ENCODE measurements at places on chromosomes 5 and 9.

GRCh38 chr5:78985725-78986223 is 664 bp upstream of the ARSB start:
- DNase-seq = peak; percentile 1

DNA sequence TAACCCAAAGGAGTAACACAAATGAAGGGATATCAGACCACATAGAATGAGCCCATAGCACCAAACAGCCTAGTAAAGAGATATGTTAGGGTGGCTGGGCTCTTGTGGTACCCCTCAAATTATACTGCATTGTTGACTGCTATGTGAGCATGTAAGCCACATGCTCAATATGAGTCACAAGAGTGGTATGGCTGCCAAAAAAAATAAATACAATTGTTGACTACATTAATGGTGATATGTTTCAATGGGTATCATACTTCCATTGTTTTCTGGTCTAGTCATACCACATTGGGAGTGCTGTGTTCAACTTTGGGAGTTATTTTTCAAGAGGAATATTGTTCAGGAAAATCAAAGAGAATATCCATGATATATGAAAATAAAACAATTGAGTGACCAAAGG is 162.4 kb upstream of the PIK3R1 start:
- no peak for DNase-seq

DNA sequence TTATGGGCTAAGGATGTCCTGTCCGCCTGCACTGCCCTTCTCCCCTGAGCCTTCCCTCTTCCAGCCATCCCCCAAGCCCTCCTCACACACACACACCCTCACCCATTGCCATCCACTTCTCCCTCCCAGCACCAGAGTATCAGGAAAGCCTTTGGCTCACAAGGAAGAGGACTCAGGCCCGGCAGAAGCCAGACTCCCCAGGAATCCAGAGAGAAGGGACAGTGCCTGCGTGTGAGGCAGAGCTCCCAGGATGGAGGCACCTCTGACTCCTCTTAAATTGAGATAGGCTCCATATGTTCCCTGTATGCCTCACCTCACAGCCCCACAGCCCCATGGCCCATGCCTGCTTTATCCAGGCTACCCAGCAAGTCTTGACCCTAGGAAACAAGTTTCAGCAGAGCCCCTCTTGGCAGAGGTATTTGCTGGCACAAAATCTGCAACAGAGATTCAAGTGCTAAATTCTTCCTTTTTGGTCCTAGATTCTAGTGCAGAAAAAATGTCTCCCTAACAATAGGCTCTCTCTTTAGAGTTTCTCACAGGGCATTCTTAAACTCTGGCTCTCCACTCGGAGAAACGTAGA is 761 bp downstream of the IL17B start:
- DNase-seq = no peak

- no peak for DNase-seq
Observed at GRCh38 chr5:142736247-142736632, 33.9 kb upstream of the ARHGAP26 start.

GRCh38 chr5:57685516-57686255 is 203.1 kb upstream of the ACTBL2 start:
- no peak for DNase-seq

GRCh38 chr5:131671994-131672655 is 37.1 kb upstream of the RAPGEF6 start:
- DNase-seq = no peak

GRCh38 chr9:3980212-3980611 is 319.7 kb downstream of the GLIS3 start:
- DNase-seq = no peak

- DNase-seq = peak; percentile 63
Observed at GRCh38 chr9:129143031-129143927, 32.1 kb downstream of the PTPA start.

DNA sequence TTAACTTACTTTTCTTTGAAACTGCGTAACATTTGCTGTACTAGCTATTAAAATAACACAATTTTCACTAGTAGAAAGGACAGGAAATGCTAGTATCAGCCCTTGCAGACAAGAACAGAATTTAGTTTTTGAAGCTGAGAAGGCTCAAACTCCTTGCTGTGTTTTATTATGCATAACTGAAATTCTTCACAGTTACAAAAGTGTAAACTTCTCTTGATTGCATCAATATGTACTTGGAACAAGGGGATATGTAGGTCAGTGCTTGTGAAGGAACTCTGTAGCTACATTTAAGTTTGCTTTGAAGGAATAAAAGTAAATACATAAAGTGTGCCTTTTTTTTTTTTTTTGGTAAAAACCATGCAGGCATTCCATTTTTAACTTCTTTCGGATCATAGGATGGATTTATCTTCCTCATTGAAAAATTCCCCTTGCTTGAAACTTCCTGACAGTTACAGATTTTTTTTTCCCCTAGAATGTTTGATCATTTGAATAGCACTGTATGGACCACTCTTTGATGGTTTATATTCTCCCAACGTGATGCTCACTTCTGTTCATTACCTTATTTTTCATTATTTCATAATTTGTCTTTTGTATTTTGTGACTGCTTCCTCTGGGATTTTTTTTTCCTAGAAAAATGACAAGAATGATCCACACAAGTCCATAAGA is 94.9 kb upstream of the DAB2 start:
- DNase-seq = no peak

- no peak for DNase-seq
Observed at GRCh38 chr5:83197326-83197967, 120.1 kb downstream of the XRCC4 start.

DNA sequence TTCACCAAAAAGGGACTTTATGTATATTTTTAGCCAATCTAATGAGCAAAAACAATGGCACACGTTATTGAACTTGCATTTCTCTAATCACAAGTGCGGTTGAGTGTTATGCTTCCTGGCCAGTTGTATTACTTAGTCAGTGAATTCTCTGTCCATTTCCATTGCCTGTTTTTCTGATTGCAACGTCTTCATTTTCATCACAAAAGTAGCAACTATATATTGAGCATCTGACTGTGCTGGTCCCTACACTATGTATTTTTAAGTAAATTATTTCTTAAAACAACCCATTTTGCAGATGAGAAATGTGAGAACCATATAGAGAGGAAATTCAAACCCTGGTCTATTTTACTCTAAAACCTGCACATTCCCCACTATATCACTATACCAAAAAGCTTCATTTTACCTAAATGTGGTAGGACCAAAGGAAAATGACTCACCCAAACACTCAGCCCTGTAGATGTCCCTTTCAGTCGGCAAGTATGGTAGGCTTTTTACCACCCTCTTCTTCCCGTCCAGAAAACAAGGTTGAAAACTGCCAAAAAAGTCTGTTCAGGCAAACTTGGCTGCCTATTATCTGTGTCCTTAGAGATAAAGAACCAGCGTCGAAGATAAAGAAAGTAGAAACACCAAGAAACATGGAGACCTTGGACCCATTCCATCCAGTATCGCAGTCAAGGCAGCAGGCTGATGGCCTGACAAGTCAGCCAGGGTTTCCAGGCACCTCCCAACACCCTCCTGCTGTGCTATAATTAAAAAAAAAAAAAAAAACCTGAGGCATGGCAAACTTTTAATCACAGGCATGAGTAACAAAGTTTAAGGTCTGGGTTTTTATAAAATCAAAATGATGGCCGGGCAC is 18.8 kb upstream of the FAM13B start:
- DNase-seq = no peak

GRCh38 chr5:137733006-137733405 is 2.9 kb downstream of the KLHL3 start:
- DNase-seq = no peak

DNA sequence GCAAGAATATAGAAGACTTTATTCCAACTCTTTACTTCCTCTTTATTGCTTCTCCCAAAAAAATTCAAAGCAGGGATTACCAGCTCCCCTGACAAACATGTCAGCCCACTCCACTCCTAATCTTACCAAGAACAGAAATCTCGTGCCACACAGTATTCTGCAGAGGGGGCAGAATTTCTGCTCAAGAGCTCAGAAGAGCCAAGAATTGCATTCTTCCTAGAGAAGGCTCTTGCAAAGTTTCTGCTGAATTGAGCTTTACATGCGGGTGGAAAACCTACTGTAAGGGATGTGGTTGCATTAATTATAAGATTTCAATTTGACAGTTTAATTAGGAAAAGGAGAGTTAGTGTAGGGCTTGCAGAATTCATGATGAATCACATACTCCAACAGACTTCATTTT is 428.5 kb downstream of the CETN3 start:
- no peak for DNase-seq

- no peak for DNase-seq
Observed at GRCh38 chr5:172509405-172509781, 55.1 kb upstream of the SH3PXD2B start.

- DNase-seq = no peak
Observed at GRCh38 chr9:87083986-87084385, 136.7 kb upstream of the GAS1 start.

DNA sequence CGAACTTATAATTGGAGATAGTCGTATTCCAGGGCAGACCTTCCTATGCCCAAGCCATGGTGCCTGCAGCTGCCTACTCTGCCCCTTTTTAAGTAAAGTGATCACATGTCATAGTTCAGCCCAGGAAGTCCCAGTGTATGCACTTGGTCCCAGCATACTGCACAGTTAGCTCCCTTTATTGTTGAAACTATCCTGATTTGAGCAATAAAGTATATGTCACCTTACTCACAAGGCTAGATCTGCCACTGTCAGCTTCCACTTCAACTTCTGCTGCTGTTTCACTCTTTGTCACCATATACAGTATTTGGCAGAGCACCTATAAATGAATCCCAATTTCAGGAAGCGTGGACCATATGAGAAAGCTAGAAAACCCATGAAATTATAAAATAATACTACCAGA is 103.8 kb upstream of the PTGER4 start:
- DNase-seq = no peak

DNA sequence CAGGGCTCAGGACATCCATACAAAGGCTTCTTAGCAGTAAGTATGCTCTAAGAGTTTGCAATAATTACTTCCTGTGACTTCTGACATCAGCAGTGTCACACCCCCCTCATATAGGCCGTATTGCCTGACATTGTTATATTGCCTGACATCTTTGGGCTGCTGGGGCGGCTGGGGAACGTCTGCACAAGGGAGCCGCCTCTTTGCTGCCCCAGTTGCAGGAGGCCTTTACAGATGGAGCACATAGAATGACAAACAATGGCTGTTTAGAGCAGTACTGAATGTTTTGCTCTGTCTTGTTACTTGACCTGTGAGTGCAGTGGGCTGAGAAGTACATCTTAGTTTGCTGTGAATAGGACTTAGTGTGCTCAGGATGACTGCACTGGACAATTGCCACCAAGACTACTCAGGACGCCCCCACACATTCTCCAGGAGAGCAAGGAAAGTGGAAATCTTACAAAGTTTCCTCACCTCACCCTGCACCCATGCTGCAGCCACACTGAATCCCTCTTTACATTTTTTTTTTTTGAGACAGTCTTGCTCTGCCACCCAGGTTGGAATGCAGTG is 65.4 kb upstream of the SPOCK1 start:
- DNase-seq = no peak

GRCh38 chr9:107435415-107435814 is 54.2 kb downstream of the KLF4 start:
- DNase-seq = no peak

DNA sequence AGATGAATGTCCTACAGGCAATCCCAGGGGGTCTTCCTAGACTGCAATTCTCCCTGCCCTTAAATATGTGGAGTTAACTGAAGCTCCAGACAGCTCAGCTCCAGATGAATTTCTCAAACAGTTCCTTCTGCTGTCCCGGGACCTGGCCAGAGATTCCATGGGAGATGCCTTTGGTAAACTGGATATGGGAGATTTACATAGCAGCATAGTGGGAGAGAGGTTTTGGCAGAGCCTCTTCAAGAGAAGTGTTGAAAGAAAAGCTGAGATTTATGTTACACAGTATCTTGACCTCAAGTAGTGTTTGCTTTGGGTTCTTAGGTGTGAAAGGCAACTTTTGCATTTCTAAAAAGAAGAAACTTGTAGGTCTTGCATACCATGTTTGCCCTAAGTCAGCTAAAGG is 364.9 kb downstream of the ARRDC3 start:
- DNase-seq = no peak

DNA sequence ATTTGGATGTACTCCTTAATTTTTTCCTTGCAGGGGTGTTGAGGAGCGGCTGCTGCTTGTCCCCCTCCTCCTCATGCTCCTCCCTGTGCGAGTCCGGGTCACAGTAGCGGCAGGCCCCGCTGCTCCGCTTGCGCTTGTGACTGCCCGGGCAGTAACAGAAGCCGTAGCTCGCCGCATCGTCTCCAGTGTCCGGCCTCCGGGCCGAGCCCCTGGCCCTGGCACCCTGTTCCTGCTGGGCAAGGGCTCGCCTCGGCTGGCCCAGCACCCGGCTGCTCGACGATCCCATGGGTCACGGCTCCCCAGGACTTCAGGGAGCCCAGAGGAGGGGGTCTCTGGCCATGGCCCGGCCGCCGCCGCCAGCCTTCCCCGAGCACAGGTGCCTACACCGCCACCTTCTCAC is at the start of gene GMCL2:
GMCL2 (minus strand) TSS at position 358 of the 400 bp plus-strand sequence; CDS start at position 286, 72 bp downstream.
- no peak for DNase-seq

- DNase-seq = no peak
Observed at GRCh38 chr9:135409286-135410200, 70.0 kb upstream of the PPP1R26 start.

DNA sequence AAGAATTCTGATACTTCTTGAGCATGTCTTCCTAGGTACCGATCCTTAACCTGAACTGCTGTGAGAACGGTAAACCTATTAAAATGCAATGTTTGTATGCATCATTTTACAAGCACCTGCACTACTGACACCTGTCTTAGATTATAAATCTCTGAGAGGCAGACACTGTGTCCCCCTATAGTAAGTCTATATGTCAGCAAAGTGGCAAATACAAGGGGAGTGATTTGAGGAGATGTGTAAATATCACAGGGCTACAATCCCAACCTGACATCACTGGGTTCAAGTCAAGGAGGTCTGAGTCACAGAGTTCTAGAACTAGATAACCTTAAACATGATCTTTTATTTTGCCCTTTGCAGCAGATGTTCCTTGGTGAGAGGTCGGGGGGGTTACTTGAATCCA is 64.1 kb downstream of the ANKH start:
- DNase-seq = no peak

GRCh38 chr5:167057665-167058064 is 1233.8 kb upstream of the WWC1 start:
- DNase-seq = no peak

GRCh38 chr9:129803676-129804060 is 684 bp downstream of the TOR1B start:
- no peak for DNase-seq

GRCh38 chr9:114913217-114913616 is 17.2 kb downstream of the TNFSF8 start:
- DNase-seq = no peak

- DNase-seq = no peak
Observed at GRCh38 chr9:105651806-105652205, 10.5 kb upstream of the TAL2 start.

GRCh38 chr9:127014910-127015540 is 100.4 kb downstream of the RALGPS1 start:
- DNase-seq = no peak
